ENCODE measurements at places on chromosomes 3 and 15.

DNA sequence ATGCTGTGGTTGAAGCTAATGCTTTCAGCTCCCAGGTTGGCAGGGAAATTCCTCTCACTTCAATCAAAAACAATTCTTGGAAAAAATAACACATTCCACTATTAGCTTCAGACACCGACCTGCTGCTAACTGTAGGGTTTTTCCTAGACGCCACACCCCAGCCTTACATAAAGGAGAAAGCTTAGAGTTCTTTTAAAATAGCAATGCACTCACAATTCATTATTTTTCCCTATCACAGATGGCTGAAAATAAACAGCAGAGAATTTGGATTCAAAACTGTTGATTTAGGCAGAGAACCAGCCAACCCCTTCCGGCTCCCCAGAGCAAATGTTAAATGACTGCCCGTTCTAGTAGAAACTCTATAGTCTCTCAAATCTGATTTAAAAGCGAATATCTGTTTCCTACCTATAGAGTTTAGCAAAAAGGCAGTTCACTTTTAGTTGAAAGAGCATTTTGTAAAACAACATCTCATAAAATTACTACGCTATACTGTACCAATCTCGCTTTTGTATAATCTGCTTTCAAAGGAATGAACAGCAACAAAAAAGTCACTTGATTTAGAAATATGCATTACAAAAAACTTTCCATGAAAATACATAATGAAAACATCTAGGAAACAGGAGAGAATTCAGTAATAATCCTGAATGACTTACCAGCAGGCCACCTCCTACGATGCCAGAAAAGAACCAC, 586 bp downstream of the TM4SF1 start:
- no peak for DNase-seq

- peak; percentile 47 for DNase-seq
Measured at GRCh38 chr15:97903971-97904572, 56.4 kb upstream of the ARRDC4 start.

GRCh38 chr3:10887015-10887414, 71.0 kb downstream of the SLC6A11 start:
- no peak for DNase-seq

- no peak for DNase-seq
Measured at GRCh38 chr3:197023241-197023997, 6.2 kb downstream of the MELTF start.

DNA sequence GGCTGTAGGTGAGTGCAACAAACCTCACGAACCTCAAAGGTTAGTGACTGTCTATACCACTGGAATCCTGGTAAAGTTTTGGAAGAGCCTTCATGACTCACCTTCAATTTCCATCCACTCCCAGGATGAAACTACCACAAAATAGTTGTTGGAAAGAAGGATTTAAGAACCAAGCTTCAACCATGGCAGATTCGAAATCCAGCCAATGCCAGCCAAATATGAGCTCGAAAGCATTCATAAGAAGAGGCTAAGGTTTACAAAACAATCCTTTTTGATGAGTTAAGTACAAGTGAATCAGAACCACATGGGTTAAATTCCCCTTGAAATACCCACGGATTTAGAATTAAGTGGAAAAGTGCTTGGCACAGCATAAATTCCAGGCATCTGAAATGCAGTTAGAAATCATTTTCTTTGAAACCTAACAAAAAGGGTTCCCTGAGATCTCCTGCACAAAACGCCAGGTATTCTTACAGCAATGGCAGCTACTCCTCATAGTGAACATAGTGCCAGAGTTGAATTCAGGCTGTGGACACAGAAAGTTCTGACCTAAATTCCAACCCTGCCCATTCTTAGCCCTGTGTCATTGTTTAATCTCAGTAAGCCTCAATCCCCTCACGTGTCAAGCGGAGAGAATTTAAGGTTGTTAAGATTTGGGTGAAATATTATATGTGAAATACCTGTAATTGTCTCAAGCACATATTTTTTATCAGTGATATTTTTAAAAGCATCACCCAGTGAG, 89.2 kb downstream of the FBN1 start:
- DNase-seq = no peak

- DNase-seq = no peak
Measured at GRCh38 chr3:64094713-64095079, 71.4 kb upstream of the PSMD6 start.

GRCh38 chr15:51602484-51602883, 20.1 kb downstream of the DMXL2 start:
- DNase-seq = peak; percentile 27

DNA sequence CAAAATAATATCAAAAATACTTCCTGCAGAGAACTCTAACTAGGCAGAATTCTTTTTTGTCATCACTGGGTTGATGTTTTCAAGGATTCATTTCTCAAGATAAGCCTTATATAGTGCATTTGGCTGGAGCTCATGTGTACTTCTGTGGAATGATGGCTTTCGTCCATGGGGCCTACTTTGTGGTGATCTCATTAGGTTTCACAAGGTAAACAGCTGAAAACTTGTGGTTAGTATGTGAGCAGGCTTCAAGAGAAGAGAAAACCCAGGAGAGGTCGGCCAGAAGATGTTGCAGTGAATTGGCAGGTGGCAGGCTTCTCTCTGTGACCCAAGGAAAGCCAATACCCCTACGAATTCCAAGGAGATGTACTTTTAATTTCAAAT, 121.4 kb upstream of the PHLDB2 start:
- peak; percentile 91 for DNase-seq

- DNase-seq = no peak
Measured at GRCh38 chr3:194598771-194599557, 34.3 kb downstream of the TMEM44 start.

DNA sequence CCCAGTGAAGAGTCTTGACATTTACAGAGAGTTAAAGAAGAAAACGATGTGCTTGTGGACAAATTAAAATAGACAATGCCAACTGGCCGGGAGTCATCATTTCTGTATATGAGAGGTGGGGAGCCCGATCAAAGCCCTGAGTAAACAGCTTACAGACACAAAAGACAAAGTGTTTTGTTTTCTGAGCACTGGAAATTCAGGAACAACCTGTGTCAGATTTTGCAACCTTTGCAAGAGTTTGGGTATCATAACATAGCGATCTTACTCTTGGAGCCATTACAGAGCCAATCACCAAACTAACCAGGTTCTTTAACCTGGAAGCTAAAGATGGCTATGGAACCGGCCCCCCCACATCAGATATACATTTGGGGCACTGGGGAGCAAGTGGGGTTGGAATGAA, 101.9 kb upstream of the LRIG1 start:
- peak; percentile 68 for DNase-seq

- no peak for DNase-seq
Measured at GRCh38 chr3:4681301-4681700, 188.2 kb downstream of the ITPR1 start.

DNA sequence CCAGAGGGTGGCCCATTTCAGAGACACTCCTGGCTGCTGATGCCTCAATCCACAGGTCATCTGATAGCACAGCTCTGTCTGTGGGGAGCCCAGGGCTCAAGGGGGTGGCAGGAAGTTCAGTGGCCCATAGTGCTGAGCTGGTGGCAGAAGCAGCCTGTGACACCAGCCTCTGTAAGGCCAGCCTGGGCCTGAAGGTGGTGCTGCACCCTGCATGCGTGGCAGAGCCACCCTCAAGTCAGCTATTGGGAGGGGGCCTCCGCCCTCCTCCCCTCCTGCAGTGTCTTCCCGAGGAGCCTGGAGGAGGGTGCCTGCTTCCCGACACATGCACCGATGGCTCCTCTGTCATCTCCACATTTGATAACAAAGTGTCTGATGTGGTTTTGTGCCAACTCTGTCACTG, 3.0 kb downstream of the PLA1A start:
- no peak for DNase-seq

DNA sequence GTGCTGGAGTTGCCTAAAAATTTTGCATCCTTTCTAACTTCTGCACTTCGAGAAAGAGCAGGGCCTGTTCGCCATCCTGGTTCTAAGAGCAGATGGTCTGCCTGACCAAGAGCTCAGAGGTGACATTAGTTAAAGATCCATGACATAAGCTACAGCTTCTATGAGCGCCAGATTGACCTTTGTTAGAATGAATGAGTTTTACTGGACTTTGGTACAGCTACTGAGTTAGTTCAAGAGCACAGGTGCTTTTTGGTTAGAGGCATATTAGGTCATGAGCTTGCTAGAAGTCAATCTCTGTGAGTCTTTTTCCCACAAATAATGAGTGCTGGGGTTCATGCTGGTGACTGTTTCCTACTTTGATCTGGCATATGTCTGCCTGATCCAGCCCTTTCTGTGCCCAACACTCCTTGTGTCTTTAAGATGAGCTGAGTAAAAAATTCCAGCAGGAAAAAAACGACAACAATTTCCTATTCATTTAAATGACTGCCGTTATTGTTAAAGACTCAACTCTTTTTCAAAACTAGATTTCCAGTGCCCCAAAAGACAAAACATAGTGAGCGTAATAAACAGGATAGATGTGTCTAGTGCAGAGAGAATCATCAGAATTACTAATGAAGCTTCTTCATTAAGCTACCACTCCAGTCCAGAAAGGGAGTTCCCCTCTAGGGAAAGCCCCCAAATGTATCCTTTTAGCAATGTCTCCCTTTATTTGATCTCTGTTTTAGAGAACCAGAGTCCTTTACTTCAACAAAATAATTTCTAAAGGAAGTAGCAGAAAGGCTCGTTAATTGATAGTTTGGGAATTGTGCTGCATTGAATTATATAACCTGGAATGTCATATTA, 152.9 kb downstream of the SLCO3A1 start:
- no peak for DNase-seq

Data from bronchial epithelial cell (primary cell).